ENCODE measurements at places on chromosomes 7 and 10.

- no peak for DNase-seq
Observed at GRCh38 chr7:103795107-103795506, 194.4 kb downstream of the RELN start.

DNA sequence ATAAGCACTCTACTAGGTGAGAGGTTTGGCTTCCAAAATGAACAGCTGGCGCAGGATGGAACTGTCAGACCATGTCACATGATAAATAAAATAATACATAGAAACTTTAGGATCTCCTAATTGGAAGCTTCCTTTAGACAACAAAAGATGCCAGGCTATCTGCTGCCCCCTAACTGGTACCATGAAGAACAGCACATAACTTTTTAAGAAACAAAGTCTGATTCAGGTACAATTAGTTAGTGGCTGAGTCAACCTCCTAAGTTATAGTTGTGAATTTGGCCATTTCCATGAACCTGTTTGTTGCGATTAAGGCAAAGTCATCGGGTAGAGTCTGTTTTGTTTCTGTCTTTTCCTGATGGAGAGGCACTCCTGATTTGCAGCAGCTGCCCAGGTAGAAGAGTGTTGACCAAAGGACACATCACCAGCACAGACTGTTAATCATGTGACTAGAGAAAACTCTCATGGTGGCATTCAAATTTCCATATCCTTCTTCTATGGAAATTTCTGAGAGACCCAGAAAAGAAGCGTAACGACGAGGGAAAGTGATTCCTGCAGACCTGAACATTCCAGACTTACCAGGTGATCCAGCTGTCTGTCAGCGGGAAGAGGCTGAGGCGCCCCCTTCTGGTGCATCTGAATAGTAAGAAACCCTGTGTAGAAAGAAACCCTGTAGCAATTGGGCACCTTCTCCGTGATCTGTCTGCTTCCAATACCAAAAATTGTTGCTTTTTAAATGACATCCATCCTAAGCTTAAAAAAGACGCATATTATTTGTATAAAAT lies 8.6 kb upstream of the INHBA start:
- DNase-seq: no peak

- no peak for DNase-seq
Observed at GRCh38 chr10:119253433-119254174, 46.2 kb downstream of the GRK5 start.

DNA sequence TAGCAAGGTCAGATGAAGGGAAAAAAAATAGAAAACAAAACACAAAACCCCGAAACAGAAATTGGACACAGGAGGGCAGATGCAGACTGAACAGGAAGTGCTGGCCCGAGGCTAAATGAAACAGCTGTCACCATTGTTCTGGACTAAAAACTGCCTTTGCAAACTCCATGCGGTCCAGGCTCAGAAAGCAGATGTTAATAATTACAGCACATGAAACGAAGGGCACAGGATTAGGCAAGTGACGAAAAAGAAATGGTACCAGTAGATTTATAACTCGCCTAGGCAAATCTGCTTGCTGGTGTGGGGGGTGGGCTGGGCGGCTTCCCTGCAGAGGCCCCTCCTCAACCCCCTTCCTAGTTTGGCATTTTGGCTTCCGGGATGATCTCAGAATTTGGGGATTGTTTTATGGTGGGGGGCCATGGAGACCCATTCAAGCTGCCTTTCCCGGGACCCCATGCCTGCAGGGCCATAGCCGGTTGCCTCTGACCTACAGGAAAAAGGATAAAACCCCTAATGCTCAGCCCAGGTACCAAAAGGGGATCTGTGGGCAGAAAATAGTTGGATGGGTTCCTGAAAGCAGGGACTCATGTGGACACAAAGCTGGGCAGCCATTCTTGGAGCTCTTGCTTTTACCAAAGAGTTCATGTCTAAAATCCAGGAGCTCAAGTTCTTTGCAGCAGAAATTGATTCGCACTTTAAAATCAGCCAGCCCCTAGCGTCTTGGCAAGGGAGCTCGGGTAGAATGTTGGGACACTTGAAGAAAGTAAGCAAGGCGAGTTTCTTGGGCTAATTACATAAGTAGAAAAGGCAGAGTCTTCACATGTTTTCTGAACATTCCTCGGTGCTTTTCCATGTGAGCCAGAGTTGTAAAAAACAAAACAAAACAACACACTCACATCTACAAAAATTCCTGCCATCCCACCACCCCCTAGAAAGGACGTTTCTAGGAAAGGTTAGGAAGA lies 39.0 kb upstream of the EMX2 start:
- no peak for DNase-seq

GRCh38 chr7:156783864-156784263 lies 109.1 kb downstream of the LMBR1 start:
- no peak for DNase-seq

DNA sequence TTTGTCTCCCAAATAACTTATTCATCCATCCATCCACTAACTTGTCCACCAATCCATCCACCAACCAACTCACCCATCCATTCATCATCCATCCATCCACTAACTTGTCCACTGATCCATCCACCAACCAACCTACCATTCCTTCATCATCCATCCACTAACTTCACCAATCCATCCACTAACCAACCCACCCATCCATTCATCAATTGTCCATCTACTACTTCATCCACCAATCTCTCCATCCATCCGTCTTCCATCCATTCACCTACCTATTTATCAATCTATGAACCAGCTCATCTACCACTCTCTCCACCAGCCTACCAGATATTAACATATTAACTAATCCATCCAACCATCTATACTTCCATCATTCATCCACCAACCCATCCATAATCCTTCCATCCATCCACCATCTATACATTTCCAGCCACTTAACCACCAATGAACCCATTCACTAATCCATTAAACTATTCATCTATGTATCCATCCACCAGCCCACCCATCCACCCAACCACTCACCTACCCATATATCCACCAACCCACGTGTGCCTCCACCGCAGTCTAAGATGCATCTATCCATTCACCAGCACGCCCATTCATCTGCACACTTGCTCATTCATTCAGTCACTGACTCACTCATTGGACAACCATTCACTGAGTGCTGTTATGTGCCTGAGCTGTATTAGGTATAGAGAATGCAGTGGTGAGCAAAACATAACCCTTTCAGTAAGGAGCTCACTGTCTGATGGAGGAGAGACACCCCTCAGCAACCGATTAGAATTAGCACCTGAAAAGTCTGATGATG lies 19.8 kb upstream of the TBL2 start:
- no peak for DNase-seq

DNA sequence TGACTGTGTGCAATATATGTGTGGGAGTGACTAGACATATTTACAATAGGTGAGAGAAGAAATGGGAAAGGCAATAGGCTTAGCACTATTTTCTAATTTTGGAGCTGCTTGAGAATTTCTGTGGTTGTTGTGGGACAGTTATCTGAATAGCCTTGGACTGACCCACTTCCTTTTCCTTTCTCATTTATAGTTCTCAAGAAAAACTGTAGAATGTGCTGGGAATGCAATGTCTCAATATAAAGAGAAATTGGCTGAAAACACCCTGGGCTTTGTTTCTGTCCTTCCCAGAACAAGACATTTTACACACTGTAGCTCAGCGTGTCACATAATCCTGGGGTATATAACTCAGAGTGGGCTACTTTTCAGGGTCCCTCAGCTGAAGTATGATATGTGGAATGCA lies 153.0 kb upstream of the RHOBTB1 start:
- DNase-seq: no peak

- no peak for DNase-seq
Observed at GRCh38 chr10:89975771-89976170, 274.4 kb downstream of the KIF20B start.

- no peak for DNase-seq
Observed at GRCh38 chr10:109977382-109977806, 30.4 kb upstream of the ADD3 start.

GRCh38 chr7:143733876-143734275 lies 23.6 kb downstream of the CTAGE6 start:
- DNase-seq: no peak

GRCh38 chr7:135828604-135829003 lies 80.0 kb upstream of the FAM180A start:
- DNase-seq: no peak

GRCh38 chr7:450036-450435 lies 69.6 kb downstream of the PDGFA start:
- DNase-seq: no peak

- DNase-seq: no peak
Observed at GRCh38 chr7:45647967-45648670, 74.0 kb downstream of the ADCY1 start.

DNA sequence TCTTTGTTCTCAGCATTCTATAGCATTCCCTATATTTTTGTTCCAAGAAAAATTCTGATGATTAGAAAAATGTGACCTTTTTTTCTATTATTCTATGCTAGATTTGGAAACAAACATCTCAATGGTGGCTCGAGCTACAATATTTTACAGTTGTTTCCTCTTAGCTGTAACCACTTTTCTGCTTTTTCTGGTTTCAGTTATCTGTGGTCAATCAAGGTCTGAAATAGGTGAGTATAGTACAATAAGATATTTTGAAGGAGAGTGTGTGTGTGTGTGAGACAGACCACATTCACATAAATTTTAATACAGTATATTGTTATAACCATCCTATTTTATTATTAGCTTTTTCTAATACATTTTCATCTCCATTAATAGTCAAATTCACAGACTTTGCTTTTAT lies 564.5 kb upstream of the GHITM start:
- no peak for DNase-seq

- no peak for DNase-seq
Observed at GRCh38 chr10:102604439-102604841, 39.8 kb upstream of the TRIM8 start.

DNA sequence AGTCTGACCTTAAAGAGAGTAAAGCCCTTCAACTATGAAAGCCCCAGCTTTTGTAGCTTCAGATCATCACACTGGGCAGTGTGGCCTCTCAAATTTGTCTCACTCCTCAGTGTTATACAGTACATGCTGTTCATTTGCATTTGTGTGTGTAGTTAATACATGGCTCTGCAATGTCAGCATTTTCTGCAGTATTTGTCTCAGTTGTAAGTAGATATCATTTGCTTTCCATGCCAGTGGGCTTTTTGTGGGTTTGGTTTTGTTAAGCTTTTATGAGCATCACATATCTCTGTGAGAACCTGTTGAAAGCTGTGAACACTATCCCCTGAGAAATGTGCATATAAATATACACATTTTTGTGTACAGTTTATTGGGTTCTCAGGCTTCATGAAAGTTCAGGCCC lies 57.0 kb downstream of the ZNF277 start:
- no peak for DNase-seq

GRCh38 chr10:89414879-89415821 lies 782 bp downstream of the IFIT5 start:
- DNase-seq: no peak

DNA sequence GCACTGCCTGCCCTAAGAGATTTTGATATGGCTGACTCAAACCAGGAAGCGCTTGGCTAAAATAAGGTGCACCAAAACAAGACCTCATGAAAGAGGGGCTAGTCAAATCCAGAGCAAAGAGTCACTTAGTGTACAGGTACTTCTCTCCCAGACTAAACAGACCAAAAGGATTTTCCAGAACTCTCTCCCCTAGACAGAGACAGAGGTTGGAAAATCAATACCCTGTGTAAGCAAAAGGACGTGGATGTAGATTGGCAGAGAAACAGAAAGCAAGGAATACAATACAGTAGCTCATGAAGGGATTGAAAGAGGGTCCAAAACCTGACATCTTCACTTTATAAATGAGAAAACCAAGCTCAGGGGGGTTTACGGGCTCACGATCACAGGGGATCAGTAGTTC lies 83.0 kb upstream of the LRRTM3 start:
- no peak for DNase-seq

DNA sequence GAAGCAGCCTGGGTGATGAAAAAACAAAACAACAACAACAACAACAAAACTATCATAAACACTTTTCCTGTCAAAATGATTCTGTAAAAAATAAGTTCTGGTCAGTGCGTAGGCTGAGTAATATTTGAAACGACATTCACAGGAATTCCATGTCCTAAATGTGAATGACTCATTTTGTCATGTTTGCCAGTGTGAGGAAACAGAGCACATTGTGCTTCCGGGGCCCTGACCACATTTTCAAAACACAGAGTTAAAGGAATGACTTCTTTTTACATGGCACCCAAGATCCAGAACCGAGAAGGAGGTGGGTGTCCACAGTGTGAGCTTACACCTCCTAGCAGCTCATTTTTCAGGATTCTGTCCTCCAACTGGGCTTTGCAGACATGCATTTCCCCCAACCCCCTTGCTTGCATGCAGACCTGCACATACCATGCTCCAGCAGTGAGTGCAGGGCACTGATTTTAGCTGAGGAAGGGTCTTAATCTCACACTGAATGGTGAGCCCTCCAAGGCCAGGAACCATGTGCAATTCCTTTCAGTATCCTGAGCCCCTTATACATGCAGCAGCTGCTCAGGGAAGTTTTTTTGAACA lies 3.0 kb downstream of the CLRN3 start:
- no peak for DNase-seq

GRCh38 chr10:17227367-17228090 lies 512 bp upstream of the VIM start:
- no peak for DNase-seq

GRCh38 chr7:38411404-38411803 lies 138.0 kb upstream of the TARP start:
- DNase-seq: no peak

DNA sequence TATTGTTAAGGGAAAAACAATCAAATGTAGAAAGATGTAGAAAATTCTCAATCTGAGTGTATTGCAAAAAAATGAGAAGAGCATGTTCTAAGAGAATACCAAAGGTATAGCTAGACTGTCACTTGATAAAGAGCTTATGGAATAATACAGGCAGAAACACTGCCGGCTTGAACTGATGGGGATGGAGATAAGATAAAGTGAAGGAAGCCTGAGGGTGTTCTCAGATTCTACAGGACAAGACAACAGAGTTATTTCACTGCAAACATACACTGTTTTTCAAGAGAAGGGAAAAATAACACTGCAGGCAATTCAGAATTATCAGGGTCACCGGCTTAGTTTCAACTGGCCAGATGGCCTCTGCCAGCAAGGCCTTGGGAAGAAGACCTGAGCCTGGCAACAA lies 80.0 kb downstream of the ZNF716 start:
- DNase-seq: no peak

GRCh38 chr7:36945612-36946400 lies 221.5 kb upstream of the AOAH start:
- no peak for DNase-seq

DNA sequence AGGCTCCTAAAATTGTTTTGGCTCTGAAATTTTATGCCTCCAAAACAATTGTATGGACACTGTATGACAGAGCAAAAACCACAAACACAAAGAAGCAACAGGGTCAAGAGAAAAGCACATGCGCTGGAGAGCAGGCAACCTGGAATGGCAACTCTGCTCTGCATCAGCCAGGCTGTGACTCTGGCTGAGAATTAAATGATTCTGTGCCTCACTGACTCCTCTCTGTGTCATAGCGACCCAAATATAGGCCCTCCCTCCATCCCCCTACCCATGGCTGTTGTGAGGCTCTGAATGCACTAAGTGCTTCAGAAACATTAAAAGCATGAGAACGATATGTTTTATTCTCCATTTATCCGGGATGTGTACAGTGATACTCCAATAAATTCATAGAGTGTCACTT lies 24.9 kb upstream of the NEBL start:
- DNase-seq: no peak
